ENCODE measurements at places on chromosomes 4 and X. TPM values are rescaled to one million over a fixed set of nuclear protein-coding genes. Genes with fewer than 3 reads are reported as not detected.

The AGA gene
- total RNA-seq: 35.4 TPM

The WFS1 gene
- 29.3 TPM for total RNA-seq

The CC2D2A gene
- 18.8 TPM for total RNA-seq

The SOD3 gene
- 18.9 TPM for total RNA-seq

The STAG2 gene
- total RNA-seq: 76.2 TPM

The TMEM150C gene
- total RNA-seq: not detected

The PCYT1B gene
- under 0.01 TPM for total RNA-seq

The RAB40A gene
- not detected for total RNA-seq
